ENCODE measurements at places on chromosomes 1 and 21.

- DNase-seq: no peak
Observed at GRCh38 chr21:46124083-46124925, 26.4 kb downstream of the COL6A2 start.

DNA sequence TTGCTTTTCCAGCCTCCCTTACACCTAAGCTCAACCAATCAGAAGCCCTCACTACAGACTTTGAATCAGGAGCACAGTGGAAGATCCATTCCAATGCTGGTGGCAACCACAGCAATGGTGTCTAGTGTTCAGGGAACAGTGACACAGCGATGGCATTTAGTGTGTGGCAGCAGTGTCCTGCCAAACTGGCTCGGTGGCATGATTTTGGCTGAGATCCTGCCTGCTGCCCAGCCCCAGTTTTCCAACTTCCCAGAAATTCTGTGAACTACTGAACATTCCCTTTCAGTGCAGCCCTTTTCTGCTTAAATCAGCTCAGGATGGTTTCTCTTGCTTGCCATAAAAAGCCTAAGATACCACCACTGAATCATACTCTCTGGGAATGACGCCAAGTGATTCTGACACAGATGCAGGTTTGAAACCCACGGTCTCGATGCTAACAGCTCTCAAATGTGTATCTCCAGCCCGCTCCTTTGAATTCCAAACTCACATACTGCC is 8.8 kb downstream of the ASAP3 start:
- DNase-seq: no peak

- no peak for DNase-seq
Observed at GRCh38 chr1:56844545-56845136, 10.0 kb upstream of the C8A start.

GRCh38 chr1:89904219-89904980 is 83.6 kb downstream of the LRRC8D start:
- no peak for DNase-seq

DNA sequence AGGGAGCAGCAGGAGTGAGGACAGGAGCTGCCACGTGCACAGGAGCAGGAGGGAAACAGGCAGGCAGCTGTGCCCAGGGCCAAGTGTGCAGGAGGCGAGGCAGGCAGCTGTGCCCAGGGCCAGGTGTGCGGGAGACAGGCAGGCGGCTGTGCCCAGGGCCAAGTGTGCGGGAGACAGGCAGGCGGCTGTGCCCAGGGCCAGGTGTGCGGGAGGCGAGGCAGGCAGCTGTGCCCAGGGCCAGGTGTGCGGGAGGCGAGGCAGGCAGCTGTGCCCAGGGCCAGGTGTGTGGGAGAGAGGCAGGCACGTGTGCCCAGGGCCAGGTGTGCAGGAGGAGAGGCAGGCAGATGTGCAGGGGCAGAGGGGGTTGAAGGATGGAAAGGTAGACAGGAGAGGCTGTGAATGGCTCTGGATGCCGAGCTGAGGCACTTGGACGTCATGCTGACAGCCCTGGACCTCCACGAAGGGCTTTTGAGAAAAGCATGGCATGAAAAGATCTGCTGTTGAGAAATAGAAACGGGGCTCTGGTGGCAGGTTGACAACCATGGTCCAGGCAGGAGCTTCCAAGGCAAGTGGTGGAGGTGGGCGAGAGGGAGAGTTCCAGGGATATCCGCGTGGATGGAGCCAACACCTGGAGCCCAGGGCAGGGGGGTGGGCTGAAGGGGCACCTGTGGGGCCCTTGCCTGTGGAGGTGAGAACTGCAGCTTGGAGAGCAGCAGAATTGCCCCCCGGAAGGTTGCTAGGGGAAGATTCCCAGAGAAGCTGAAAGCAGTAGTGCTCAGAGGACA is 19.1 kb upstream of the NPHP4 start:
- DNase-seq: no peak

DNA sequence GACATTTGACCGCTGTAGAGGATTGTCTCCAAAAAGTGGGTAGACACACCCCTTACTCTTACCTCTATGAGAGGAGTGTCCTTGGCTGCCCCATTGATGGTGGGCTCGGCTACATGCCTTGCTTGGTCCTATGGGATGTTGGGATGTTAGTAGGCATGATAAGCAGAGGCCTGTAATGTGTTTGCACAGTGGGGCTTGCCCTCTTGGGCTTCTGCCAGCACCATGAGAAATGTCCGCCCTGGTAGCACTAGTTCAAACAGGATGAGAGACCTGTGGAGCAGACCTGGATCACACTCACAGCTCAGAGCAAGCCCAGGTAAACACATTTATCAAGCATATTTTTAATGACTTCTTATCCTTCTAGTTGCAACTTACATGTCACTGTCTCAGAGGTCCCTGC is 54.2 kb downstream of the SH3GLB1 start:
- DNase-seq: no peak

- DNase-seq: no peak
Observed at GRCh38 chr1:211932231-211932932, 101.8 kb upstream of the LPGAT1 start.

- no peak for DNase-seq
Observed at GRCh38 chr1:19949016-19949415, 25.6 kb upstream of the PLA2G2E start.

DNA sequence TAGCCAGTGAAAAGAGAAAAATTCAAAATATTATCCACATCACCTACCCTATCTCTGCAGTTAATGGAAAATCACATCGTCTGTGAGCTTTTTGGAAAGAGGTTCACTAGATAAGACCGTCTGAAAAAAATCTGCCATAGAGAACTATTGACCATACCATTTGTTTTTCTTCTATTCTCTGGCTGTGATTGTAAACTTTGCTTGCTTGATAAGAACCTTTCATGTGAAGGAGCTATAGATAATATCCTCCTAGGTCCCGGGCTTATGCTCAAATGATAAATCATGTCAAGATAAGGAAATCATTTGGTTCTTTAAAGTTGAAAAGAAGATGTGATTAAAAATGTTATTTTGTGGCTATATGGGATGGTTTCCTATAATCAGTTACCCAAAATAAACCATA is 369.9 kb downstream of the SIPA1L2 start:
- DNase-seq: no peak

- no peak for DNase-seq
Observed at GRCh38 chr1:231068762-231069161, 28.7 kb upstream of the FAM89A start.

GRCh38 chr21:39353295-39353694 is 4.4 kb upstream of the HMGN1 start:
- no peak for DNase-seq

DNA sequence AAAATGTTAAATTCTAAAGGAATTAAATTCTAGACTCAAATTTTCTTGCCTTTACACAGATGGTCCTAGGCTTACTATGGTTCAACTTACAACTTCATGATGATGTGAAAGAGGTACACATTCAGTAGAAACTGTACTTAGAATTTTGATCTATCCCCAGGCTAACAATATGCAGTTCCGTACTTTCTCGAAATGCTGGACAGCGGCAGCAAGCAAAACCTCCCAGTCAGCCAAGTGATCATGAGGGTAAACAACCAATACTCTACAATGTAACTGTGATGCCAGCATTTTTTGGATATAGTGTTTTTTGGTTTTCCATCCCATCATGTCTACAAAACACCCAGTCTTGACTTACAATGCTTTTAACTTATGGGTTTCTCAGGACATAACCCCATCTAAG is 25.7 kb downstream of the VAV3 start:
- DNase-seq: no peak

DNA sequence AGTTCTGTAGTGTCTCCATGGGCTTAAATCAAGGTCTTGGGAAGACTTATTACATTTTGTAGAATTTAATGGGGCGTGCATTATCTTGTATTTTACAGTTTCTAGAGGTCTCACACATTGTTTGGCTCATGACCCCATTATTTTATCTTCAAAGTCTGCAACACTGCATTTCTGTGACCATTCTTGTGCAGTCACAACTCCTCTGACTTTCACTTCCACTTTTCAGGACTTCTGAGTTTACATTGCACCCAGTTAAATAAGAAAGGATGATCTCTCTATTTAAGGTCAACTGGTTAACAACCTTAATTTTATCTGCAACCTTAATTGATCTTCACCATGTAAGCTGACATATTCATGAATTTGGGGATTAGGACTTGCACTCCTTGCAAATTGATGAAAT is 1186.6 kb downstream of the MRPL39 start:
- no peak for DNase-seq

DNA sequence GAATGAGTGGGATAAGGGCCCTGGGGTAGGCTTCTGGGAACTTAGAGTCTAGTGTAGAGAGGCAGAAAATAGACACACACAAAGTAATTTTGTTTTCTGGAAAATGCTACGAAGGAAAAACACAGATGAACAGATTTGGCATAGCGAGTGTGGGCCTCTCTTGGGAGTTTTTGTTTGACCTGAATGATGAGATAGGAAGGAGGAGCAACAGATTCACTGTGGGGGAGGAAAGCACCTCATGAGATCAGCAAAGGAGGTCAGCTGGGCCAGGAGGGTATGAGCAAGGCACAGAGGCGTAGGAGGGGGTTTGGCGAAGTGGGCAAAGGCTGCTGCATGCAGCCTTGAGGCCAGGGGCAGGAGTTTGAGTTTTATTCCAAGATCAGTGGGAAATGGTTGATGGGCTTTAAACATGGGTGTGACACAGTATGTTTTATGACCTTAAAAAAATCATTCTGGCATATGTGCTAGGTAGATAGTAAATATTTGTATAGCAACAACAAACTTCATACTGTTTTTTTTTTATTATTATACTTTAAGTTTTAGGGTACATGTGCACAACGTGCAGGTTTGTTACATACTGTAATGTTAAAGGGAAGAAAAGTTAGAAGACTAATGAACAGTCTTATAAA is 57.9 kb downstream of the FGGY start:
- no peak for DNase-seq

DNA sequence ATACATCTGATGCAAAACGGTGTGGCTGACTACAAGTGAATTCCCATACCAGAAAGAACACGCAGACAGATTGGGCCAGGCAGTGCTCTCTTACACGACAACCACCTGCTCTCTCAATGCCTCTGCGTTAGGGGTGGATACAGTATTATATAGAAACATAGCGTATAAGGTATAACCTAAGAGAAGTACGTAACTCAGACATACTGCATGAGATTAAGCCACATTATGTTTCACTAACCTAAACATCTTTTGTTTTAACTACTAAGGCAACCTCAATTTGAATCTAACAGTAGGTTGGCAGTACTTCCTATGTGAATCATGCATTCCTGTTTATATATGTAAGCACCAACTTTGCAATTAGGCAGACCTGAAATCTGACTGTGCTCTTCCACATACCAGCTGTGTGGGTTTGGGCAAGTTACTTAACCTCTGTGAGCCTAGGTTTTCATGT is 58.1 kb upstream of the COA6 start:
- peak; percentile 12 for DNase-seq

- DNase-seq: no peak
Observed at GRCh38 chr1:82125119-82125518, 324.4 kb downstream of the ADGRL2 start.

GRCh38 chr1:205532996-205533735 is 28.7 kb downstream of the CDK18 start:
- DNase-seq: peak; percentile 35

DNA sequence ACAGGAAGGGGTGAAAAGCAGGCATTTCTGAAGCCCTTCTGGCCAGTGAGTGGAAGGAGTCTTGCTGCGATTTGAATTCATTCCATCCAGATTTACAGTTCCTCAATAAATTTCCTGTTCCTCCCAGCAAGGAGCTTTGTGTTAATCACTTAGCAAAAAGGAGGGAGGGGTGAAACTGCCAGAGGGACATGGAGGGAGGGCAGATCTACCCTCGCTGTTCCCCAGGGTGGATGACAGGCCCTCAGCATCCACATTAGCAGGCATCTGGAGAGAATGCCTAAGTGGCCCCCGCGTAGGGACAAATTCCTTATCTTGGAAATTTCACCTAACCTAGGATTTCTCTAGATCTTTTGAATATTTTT is 1.2 kb downstream of the ETV3 start:
- DNase-seq: no peak

DNA sequence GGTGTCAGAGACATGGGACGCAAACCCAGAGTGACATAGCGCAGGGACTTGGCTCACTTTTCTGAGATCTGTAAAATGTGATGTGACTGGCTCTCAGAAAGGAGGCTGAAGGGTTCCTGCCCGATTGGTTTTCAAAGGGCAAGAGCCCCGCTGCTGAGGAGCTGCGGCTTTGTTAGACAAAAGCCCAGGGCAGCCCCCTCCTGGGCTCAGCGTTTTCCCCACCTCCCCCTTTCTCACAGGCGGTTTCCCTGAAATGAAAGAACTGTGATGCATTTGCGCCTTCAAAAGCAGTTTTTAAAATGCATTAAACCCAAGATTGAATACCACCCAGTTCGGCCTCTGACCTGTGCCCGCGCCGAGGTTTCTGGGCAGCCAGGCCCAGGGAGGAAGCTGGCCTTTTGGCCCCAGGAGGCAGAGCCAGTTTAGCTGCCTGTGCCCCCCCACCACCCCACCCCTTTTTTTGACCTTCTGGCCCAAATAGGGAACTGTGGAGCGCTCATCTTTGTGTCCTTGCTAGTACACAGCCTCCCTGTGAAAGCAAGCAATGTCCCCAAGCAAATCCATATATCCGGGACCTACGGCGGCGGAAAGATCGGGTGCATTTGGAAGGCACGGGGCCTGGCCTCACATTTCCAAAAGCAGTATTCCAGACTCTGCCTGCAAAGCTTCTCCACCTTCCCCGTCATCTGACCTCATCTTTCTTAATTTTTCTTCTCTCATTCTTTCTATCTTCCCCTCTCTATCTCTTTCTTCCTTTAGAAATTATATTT is 28.6 kb downstream of the CD247 start:
- no peak for DNase-seq

GRCh38 chr1:88454781-88455180 is 229.3 kb upstream of the PKN2 start:
- no peak for DNase-seq

DNA sequence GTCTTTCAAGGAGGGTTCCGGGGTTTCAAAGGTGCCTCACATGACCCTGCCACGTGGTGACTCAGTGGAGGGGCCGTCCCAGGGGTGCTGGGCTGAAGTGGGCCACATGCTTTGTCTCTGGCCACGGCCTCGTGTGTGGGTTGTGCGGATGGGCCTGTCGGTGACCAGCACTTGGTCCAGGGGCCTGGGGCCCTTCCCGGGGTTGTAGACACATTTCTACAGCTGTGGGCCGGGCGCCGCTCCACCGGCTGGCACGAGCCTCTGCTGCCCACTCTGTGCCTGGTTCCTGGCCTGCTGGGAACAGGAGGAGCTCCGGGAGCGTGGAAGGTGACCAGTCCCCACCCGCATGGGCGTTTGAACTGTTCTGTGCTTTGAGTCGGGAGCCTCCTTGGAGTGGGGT is 75.4 kb upstream of the TTC34 start:
- no peak for DNase-seq

GRCh38 chr1:24871306-24871901 is 58.7 kb downstream of the RUNX3 start:
- DNase-seq: no peak

DNA sequence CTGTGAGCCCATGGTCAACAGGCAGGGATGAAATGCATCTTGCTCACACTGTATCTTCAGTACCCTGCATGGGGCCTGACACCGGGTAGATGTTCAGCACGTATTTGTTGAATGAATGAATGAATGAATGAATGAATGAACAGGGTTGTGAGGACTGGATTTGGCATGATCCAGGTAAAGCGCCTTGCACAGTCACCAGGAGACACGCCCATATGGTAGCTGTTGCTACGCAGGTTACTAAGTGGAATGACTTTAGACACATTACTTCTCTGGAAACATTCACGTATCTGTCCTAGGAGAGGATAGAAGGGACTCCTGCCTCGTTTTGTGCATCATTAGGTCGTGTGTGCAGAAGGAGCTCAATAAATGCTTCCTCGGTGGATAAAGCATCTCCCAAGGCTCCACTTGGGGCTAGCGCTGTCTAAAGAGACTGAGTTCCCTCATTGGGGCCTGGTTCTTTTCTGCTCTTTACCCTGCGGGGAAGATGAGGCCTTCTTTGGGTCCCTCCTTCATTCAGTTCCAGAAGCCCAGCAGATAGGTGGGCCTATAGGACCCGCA is 54.2 kb downstream of the NDUFS5 start:
- DNase-seq: no peak

Measured in CD8-positive, alpha-beta memory T cell (primary cell).